Neural progenitor cell (in vitro differentiated cells): ENCODE measurements at places on chromosomes 4 and X. TPM values are rescaled to one million over a fixed set of nuclear protein-coding genes. Genes with fewer than 3 reads are reported as not detected.
A peak's percentile ranks its signal among the peaks of the same experiment; 100 is the strongest.

DNA sequence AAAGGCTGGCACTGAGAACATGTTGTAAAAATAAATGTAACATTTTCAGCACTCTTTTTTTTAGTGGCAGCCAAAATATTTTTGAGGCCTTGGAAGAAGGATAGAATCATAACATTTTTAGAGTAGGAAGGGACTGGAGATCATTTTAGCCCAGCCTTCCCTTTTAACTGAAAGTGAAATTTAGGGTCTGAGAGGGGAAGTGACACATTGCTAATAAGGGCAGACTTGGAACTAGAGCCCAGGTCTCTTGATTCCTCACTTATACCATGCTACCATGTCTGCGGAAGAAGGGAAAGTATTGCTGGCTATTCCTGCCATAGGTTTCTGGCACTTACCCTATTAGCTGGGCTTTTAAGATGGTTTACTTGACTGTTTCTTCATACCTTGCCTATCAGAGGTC lies 4.8 kb downstream of the WDR44 start:
- H3K36me3 ChIP-seq = no peaks in the 10 kb centered on the region
- peaks cover 12% of the 10 kb centered on the region for H3K4me1 ChIP-seq
- no peak for DNase-seq
- no peak overlapping the region for H3K4me3 ChIP-seq
- H3K27me3 ChIP-seq = no peaks in the 10 kb centered on the region
- H3K27ac ChIP-seq = no peak overlapping the region

DNA sequence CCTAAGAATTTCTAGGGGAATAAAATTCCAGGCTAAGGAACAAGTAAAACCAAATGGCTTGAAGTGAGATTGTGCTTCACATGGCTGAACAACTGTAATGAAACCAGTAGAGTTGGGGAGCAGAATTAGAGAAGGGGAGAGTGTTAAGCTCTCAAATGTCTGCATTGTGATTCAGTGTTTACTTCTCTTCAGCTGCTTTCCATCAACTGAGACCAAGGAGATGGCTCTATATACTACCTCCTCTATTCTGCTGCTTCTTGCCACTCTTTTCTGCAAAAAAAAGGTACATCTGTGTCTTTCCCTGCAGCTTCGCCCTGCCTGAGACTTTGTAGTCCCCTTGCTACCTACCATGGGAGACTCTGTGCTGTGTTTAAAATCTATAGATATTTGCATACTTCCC lies 73.5 kb downstream of the WDFY3 start:
- no peaks in the 10 kb centered on the region for H3K27me3 ChIP-seq
- peaks cover 13% of the 10 kb centered on the region for H3K4me1 ChIP-seq
- peak overlapping the region; percentile 64 for H3K27ac ChIP-seq

GRCh38 chr4:1227816-1228215 lies 21.1 kb downstream of the CTBP1 start:
- no peak overlapping the region for H3K4me3 ChIP-seq
- no peaks in the 10 kb centered on the region for H3K27me3 ChIP-seq
- DNase-seq = no peak

- H3K4me3 ChIP-seq = no peak overlapping the region
- no peaks in the 10 kb centered on the region for H3K27me3 ChIP-seq
- no peak for DNase-seq
- no peaks in the 10 kb centered on the region for H3K4me1 ChIP-seq
- no peaks in the 10 kb centered on the region for H3K36me3 ChIP-seq
These were observed 1350.9 kb downstream of the ARAP2 start for GRCh38 chr4:34893382-34893781.

DNA sequence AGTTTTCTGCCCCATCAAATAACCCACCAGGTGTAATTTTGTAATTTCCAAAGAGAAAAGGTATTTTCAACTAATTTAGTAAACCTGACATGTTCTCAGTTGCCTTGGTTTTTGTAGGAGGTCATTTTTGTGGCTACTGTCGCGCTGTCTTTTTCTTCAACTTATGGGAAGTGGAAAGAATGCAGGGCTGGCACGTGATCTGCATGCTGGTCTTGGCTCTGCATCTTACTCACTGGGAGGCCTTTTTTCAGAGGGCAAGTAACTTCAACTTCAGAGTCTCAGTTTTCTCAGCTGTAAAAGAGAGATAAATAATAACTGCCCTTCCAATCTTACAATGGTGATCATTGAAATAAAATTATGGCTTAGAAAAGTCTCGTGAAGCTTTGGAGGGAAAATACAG lies 109.9 kb upstream of the SMIM10 start:
- H3K4me3 ChIP-seq = no peak overlapping the region
- no peaks in the 10 kb centered on the region for H3K4me1 ChIP-seq
- H3K27ac ChIP-seq = no peak overlapping the region
- no peak for DNase-seq
- no peaks in the 10 kb centered on the region for H3K27me3 ChIP-seq
- no peaks in the 10 kb centered on the region for H3K36me3 ChIP-seq

- no peak overlapping the region for H3K4me3 ChIP-seq
- DNase-seq = peak; percentile 73
- H3K27ac ChIP-seq = no peak overlapping the region
- H3K27me3 ChIP-seq = no peaks in the 10 kb centered on the region
These were observed 44.7 kb upstream of the FGF13 start for GRCh38 chrX:138756234-138756633.

- H3K4me1 ChIP-seq = no peaks in the 10 kb centered on the region
- no peaks in the 10 kb centered on the region for H3K36me3 ChIP-seq
- no peak for DNase-seq
- no peaks in the 10 kb centered on the region for H3K27me3 ChIP-seq
- H3K27ac ChIP-seq = no peak overlapping the region
These were observed 411 bp upstream of the GPRASP1 start for GRCh38 chrX:102650903-102651241.

GRCh38 chrX:44871114-44871645 lies 1.8 kb upstream of the KDM6A start:
- peak overlapping the region; percentile 83 for H3K4me3 ChIP-seq
- DNase-seq = peak; percentile 39
- H3K36me3 ChIP-seq = no peaks in the 10 kb centered on the region
- peak overlapping the region; percentile 82 for H3K27ac ChIP-seq
- no peaks in the 10 kb centered on the region for H3K27me3 ChIP-seq

DNA sequence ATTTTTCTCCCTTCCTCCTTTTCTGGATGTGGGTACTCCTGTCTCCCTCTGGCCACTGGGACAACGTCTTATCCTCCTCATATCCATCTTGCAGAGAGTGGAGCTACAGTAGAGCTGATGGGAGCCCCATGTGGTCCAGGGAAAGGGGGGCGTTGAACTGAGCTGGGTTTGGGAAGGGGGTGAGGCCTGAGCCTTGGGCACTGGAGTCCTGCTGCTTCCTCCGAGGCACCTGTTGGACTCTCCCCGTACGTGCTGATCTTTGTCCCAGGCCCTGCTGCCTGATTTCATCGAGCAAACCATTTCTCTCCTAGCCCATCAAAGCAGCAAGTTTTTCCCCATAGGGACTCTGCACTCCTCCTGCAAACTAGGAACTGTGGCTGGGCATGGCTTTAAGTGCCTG lies 94.3 kb downstream of the STOX2 start:
- H3K4me1 ChIP-seq = peaks cover 8% of the 10 kb centered on the region
- H3K27ac ChIP-seq = no peak overlapping the region
- no peaks in the 10 kb centered on the region for H3K27me3 ChIP-seq

DUX4 gene
- total RNA-seq = not detected in 2 replicates

ASB12 gene
- total RNA-seq = 0.19 TPM in 1 of 2 replicates, not detected in the other

ADH6 gene
- not detected in 2 replicates for total RNA-seq
